ENCODE measurements at places on chromosomes 13 and 19.
A peak's percentile ranks its signal among the peaks of the same experiment; 100 is the strongest.

DNA sequence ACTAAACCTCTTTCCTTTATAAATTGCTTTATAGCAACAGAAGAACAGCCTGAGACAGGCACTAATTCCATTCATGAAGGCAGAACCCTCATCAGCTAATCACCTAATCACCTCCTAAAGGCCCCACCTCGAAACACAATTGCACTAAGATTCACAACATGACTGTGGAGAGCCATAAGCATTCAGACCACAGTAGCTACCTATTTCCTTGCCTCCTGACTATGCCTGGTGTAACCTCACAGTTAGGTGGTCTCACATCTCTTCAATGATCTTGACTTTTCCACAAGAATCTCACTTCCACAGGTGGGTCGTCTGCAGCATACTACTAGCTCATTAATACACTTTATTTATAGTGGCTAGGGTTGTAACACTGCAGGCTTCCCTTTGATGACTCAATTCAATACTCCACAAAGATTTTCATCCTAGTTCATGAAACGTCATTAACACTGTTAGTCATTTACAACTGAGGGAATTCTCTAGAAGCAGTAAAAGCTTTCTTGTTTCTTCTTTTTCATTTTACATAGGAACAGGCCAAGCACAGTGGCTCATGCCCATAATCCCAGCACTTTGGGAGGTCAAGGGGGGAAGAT, 27.1 kb downstream of the STK24 start:
- DNase-seq = no peak

GRCh38 chr19:35462476-35462953, 14.5 kb downstream of the FFAR2 start:
- peak; percentile 71 for DNase-seq

DNA sequence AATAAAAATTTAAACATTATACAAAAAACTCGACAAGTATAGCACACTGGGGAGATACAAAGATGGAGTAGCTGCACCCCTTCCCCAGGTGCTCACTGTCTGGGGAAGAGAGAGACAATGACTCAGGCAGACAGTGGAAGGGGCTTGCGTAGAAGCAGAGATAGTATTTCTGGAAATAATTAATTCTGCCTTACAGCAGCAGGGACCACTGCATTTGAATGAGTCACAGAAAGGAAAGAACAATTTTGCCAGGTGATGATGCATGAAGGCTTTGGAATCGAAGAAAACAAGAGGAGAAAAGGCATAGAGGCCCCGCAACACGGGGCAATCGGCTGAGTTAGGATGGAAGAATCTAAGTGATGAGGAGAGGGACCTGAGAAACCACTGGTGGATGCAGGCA, 447.4 kb downstream of the EFNB2 start:
- DNase-seq = no peak

DNA sequence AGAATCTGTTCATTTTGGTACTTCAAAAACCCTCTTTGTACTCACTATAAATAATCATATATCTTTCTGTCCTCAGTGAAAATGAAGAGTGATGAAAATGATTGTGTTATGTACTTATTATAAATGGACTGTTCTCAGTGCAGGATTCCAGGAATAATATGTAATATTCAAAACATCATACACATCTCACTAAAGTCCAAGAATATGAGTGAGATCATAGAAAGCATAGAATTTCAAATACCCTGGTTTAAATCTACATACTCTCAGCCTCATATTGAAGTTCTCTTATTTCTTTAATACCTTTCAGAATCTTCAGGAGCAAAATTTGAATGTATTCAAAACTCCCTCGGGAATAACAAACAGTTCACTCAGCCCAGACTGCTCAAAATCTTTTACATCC, 868.0 kb downstream of the SLITRK6 start:
- DNase-seq = no peak

DNA sequence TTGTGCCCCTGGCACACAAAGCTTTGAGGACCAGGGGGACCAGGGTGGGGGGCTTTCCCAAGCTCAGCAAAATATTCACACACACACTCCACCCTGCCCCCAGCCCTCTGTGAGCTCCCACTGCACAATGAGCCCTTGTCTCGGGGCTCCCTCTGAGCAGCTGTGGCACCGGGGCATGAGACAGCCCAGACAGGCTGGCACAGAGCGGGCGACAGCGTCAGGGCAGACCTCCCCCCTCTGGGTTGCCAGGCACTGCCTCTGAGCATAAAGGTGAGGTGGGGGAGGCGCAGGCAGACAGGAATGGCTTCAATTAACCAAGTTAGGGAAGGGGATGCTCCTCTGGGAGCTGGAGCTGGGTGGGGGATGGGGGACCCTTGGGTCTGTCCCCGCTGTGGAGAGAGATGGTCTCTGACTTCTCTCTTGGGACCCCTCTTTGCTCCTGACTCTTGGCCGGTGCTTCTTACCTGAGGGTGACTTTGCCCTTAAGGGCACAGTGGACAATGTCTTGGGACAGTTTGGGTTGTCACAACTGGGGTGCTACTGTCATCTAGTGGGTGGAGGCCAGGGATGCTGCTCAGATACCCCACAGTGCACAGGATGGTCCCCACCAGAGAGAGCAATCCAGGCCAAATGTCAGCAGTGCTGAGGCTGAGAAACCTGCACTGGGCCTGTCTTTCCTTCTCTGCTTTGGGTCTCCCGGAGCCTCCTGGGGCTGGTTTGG, 30.3 kb downstream of the LYL1 start:
- no peak for DNase-seq

- DNase-seq = no peak
These were observed 25.0 kb downstream of the HSPH1 start for GRCh38 chr13:31136724-31137123.

GRCh38 chr13:98526182-98526512, 50.8 kb downstream of the STK24 start:
- DNase-seq = no peak

- no peak for DNase-seq
These were observed 184.5 kb upstream of the SERP2 start for GRCh38 chr13:44189085-44189484.
